Epithelial cell of alveolus of lung (primary cell): ENCODE measurements at places on chromosomes 7 and 10. TPM values are rescaled to one million over a fixed set of nuclear protein-coding genes. Genes with fewer than 3 reads are reported as not detected.

Gene ACSL5
- 0.16 and 0.52 TPM in 2 replicates for total RNA-seq

Gene RBM28
- 13.0 and 15.6 TPM in 2 replicates for total RNA-seq

Gene HOXA9
- total RNA-seq: 1.0 and 2.4 TPM in 2 replicates

Gene KIAA1549
- total RNA-seq: 1.9 and 2.1 TPM in 2 replicates

Gene MBLAC1
- total RNA-seq: 0.48 and 4.3 TPM in 2 replicates

Gene PCBD1
- total RNA-seq: 23.2 and 36.6 TPM in 2 replicates

Gene ACHE
- 1.7 and 3.7 TPM in 2 replicates for total RNA-seq

Gene TMED4
- 59.8 and 87.7 TPM in 2 replicates for total RNA-seq

Gene ARHGEF35
- 0.16 and 1.2 TPM in 2 replicates for total RNA-seq

Gene PDE6C
- total RNA-seq: not detected in 2 replicates

Gene SLC18A2
- not detected in 2 replicates for total RNA-seq
